ENCODE measurements at places on chromosomes 5 and 9.
A peak's percentile ranks its signal among the peaks of the same experiment; 100 is the strongest.

GRCh38 chr9:129273136-129273895 is 95.3 kb upstream of the IER5L start:
- DNase-seq: no peak

DNA sequence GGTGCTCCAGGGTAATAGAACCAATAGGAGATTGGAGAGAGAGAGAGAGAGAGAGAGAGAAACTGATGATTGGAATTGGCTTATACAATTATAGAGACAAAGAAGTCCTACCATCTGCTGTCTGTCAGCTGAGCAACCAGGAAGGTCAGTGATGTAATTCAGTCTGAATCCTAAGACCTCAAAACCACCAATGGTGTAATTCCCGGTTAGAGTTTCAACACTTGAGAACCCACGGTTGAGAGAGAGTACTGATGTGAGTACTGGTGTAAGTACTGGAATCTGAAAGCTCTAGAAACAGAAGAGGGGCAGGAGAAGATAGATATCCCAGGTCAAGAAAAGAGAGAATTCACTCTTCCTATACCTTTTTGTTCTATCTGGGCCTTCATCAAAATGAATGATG is 775.8 kb downstream of the EFNA5 start:
- peak; percentile 10 for DNase-seq

- no peak for DNase-seq
These were observed 11.6 kb upstream of the SUSD1 start for GRCh38 chr9:112186695-112187094.

DNA sequence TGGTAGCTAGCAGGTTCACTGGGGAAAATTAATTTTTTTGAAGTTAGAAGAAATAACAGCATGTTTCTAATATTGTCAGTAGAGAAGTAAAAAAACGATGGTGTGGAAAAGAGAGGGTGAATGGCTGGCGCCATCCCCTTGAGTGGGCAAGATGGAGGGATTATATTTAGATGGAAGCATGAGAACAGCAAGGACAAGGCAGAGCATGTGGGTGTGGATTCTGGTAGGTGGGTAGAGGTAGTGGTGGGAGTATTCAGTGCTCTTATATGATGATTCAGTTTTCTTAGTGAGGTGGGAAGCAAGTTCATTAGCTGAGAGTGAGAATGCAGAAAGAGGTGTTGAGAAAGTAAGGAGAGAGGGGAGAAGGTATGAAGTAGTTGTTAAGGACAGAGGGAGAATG is 188.1 kb downstream of the GABRB2 start:
- DNase-seq: no peak

DNA sequence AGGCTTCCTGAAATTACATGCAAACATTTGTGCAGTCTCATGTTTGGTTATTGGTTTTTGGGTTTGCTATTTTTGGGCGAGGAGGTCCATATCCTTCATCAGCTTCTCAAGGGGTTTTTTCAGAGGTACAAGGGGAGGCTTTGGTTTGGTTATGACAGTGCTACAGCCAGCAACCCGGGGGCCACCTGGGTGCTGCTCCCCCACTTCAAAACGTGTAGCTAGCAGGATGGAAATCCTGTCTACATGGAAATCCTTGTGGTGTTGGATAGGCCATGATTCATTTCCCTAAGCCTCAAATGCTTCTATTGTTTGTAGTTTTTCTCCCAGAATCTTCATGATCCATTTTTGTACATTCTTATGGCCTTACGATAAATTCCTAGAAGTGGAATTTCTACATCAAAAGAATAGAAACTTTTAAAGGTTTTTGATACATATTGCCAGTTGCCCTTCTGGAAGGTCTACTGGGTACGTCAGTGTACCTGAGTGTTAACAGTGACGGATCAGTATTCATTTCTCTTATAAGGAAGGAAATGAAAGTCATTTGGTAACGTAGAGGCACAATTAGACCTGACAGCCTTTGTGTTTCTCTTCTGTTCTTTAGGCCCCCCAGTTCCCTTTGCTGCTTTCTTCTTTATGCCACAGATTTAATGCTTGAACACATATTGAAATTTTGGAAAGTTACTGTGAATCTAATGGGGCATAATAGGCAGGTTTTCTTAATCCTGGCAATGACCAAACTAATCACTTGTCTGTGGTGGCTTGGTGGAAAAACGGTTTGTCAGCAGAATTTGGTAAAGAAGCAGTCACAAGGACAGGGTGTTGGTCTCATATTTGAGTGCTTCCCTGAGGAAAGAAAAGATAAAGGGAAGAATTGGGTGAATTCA is 69.7 kb upstream of the ABL1 start:
- peak; percentile 55 for DNase-seq

GRCh38 chr9:96435345-96435744 is 14.6 kb upstream of the HABP4 start:
- DNase-seq: no peak

DNA sequence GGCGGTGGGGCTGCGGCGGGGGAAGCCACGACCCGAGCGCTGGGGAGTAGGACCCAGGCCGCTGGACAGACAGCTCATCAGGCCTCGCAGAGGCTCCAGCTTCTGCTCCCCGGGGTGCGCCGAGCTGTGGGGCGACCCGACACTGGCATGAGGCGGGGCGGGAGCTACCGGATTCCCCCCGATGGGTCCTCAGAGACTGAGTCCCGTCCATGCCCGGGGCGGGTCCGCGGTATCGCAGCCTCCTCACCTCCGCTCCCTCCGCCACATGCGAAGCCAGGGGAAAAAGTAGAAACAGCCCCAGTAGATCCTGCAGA is 2.6 kb upstream of the CCL27 start:
- no peak for DNase-seq

DNA sequence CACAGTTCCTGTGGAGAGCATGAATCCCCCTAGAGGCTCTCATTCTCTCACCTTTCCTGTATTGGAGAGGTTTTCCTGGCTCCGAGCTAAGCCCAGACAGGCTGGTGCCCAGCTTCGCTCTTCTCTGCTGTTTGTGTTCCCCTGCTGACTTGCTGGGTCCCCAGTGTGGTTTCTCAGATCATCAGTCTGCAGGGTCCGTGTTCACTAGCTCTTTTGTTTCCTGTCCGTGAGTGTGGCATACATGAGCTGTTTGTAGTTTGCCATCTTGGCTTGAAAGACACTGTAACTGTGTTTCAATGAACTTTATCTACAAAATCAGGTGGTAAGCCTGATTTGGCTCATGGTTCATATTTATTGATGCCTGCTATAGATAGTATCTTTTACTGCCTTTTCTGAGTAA is 23.8 kb downstream of the LOX start:
- no peak for DNase-seq

DNA sequence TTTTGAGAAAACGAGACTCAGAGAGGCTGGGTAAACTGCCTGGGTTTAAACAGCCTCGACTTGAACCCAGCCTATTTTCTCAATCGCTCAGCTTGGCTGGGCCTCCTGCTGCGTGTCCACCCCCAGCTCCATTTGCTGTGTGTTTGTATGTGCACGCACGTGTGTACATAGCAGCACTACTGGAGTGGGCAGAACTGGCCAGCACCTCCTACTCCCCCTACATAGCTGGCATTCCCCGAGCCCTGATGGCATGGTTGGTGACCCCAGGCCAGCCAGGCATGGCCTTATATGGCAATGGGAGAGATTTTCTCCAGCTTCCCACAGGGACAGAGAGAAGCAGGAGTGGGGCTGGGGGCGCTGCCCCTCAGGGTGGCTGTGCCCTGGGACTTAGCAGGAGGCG is 4.1 kb downstream of the AIF1L start:
- no peak for DNase-seq

GRCh38 chr9:17423681-17424011 is 155.2 kb upstream of the SH3GL2 start:
- DNase-seq: no peak

- DNase-seq: no peak
These were observed 35.3 kb upstream of the FBXL17 start for GRCh38 chr5:108417166-108417670.

- DNase-seq: no peak
These were observed 89.6 kb upstream of the DMRTA1 start for GRCh38 chr9:22356985-22357384.

GRCh38 chr9:116390303-116391228 is 237.0 kb downstream of the PAPPA start:
- DNase-seq: peak; percentile 65

GRCh38 chr9:132242621-132243155 is 80.8 kb downstream of the NTNG2 start:
- DNase-seq: no peak

- no peak for DNase-seq
These were observed 1.2 kb downstream of the JAK2 start for GRCh38 chr9:4986296-4986695.

- DNase-seq: no peak
These were observed 84.2 kb downstream of the THBS4 start for GRCh38 chr5:80119372-80119771.

DNA sequence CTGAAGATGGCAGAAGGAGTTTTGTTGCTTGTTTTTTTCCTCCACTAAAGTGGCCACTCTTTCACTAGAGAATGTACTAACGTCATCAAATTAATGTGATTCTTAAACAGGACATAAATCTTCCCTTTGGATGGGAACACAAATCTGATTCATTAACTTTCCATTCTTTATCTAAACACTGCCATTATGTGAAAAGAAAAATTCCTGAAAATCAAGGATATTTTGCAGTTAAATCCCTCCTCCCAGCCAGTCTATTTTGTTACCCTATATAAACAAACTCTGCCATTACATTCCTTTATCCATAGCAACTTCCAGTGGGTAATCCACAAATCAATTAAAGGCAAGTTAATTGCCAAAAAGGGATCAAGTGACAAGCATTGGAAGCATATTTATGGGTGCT is 546.5 kb downstream of the PDE4D start:
- peak; percentile 29 for DNase-seq

DNA sequence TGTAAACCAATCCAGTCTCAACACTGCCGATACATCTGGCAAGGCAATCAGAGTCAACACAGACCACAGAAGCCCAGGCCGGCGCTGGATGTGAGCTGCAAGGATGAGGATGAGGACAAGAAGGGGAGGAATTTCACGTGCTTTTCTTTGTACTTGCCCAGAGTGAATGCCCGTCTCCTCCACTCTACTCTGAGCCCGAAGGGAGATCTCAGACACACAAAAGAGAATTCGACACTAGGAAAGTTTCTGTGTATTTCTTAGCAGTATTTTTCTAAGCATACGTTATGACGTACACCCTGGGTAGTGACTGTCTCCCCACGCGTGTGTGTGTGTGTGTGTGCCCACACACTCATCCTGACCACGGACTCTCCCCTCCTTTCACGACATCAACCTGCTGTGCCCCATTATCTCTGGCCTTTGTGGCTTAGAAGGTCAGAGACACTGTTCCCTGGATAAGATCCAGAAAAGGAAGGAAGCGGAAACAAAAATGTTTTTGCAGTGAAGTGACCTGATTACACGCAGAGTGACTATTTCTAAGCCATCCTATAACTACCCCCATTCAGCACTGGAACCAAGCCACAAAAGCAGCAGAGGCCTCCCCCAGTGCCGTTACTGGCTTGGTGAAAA is 227.3 kb upstream of the DAPK1 start:
- peak; percentile 87 for DNase-seq

- peak; percentile 19 for DNase-seq
These were observed 248.6 kb upstream of the ANKRD55 start for GRCh38 chr5:56481428-56482357.

GRCh38 chr9:34809504-34810186 is 99.7 kb upstream of the CCL21 start:
- no peak for DNase-seq

GRCh38 chr5:34916518-34916917 is 1.0 kb downstream of the BRIX1 start:
- DNase-seq: no peak

GRCh38 chr9:131467214-131467935 is 35.3 kb upstream of the POMT1 start:
- DNase-seq: no peak

GRCh38 chr5:74848553-74849025 is 17.6 kb downstream of the FAM169A start:
- no peak for DNase-seq

DNA sequence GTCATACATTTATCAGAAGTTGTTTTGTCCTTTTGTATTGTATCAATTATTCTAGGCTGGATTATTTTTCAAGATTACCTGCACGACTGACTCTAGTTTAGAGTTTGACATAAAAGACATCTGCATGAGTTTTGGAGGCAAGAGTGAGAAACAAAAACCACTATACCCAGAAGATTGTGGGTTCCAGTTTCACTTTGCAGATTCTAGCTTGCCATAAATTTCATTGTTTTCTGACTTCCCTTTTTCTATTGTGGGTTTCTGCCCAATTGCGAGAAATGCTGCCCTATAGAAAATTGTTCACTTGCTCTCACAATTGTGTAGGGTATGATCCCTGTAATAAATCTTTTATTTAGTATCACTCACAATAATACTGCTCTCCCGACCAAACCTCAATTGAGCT is 1043.4 kb upstream of the CDH10 start:
- DNase-seq: no peak

GRCh38 chr9:130172858-130173665 is 858 bp downstream of the NCS1 start:
- peak; percentile 26 for DNase-seq

GRCh38 chr5:142166754-142167153 is 58.2 kb downstream of the NDFIP1 start:
- no peak for DNase-seq

DNA sequence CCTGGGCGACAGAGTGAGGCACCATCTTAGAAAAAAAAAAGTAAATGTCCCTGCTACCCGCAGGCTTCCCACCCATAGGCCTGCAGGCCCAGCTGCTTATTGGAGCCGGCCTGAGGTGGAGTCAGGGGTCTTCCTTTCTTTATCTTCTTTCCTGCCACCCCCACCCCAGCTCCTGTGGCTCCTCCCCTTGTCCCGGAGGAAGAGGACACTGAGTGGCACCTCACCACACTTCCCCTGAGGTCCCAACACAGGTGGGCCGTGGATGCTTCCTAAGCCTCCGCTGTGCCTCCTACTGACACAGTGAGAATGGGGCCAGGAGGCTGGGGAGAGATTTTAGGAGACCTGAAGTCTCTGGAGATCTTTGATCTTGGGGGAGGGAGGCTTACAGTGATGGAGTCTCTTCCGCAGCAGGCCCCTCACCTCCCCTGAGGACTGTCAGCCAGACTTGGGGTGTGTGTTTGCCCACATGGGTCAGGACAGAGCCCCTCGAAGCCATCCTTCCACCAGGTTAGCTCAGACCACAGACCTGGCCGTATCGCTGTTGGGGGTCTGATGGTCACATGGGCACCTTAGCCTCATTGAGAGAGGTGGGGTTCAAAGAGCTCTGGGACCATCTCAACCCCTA is 135.4 kb upstream of the IER5L start:
- no peak for DNase-seq
